IMR-90 (cell line): ENCODE measurements at places on chromosomes 4 and X. TPM values are rescaled to one million over a fixed set of nuclear protein-coding genes. Genes with fewer than 3 reads are reported as not detected.
A peak's percentile ranks its signal among the peaks of the same experiment; 100 is the strongest.

DNA sequence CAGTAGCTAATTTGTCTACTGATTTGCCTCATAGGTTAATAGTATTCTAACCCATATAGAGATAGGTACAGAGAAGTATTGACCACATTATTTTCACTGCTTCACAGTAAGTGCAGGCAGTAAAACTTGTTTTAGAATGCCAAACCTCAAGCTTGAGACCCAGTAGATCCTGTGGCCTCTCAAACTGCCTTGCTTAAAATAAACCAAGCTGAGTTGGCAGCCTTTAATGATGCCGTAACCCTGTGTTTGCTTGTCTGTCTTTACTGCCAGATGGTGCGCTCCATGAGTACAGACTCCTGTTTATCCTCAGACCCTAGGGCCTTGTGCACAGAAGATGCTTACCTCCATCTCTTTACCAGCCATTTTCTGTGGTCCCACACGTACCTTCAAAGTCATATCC is 50.8 kb downstream of the ANXA3 start:
- DNase-seq: no peak

GRCh38 chr4:2791518-2792395 is 1.1 kb upstream of the SH3BP2 start:
- no peak for DNase-seq

GRCh38 chrX:25154168-25154567 is 138.4 kb upstream of the ARX start:
- DNase-seq: no peak

- DNase-seq: peak; percentile 35
These were observed 20.1 kb upstream of the FRMPD4 start for GRCh38 chrX:12118134-12118533.

- peak; percentile 75 for DNase-seq
These were observed 48.8 kb downstream of the SEPTIN11 start for GRCh38 chr4:76998251-76998901.

GRCh38 chr4:52585379-52585778 is 73.7 kb downstream of the USP46 start:
- no peak for DNase-seq

ZMYM3 gene
- polyA plus RNA-seq: 26.0 and 28.1 TPM in 2 replicates

EVC gene
- 18.8 and 18.9 TPM in 2 replicates for polyA plus RNA-seq
